ENCODE measurements at places on chromosomes 5 and 9.

DNA sequence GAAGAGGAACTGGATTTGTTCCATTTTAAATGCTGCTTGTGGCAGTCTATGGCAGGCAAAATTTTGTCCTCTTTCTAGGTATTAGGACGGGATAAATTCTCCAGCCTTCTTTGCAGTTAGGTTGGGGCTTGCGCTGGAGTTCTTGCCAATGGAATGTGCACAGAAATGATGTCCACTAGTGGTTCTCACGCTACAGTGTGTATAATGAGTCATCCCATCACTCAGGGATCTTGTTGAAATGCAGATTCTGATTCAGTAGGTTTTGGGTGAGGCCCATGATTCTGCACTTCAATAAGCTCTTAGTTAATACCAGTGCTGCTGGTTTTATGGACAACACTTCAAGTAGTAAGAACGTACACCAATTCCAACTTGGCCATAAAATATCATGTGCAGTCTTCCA is 317.6 kb upstream of the KLF4 start:
- DNase-seq, result no peak

DNA sequence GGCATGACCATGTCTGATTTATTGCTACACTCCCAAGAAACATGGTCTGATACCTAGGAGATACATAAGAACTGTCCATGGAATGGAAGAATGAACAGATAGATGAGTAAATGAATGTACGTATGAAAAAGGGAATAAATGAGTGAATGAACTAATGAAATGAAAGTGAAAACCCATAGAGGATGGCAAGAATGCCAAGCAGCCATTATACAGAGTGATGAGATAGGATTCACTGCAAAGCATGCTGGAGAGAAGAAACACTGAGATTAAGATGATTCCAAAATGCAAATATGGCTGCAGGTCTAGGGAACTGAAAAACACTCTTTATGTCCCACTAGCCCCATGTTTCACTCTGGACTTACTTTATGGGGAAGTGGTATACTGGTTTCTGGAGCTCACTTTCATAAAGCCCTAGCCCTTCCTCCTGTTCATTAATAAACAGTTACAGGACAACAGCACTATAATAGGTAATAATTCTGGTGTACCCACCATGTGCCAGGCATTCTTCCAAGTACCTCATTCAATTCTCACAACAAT is 170.3 kb upstream of the RAD23B start:
- no peak for DNase-seq

DNA sequence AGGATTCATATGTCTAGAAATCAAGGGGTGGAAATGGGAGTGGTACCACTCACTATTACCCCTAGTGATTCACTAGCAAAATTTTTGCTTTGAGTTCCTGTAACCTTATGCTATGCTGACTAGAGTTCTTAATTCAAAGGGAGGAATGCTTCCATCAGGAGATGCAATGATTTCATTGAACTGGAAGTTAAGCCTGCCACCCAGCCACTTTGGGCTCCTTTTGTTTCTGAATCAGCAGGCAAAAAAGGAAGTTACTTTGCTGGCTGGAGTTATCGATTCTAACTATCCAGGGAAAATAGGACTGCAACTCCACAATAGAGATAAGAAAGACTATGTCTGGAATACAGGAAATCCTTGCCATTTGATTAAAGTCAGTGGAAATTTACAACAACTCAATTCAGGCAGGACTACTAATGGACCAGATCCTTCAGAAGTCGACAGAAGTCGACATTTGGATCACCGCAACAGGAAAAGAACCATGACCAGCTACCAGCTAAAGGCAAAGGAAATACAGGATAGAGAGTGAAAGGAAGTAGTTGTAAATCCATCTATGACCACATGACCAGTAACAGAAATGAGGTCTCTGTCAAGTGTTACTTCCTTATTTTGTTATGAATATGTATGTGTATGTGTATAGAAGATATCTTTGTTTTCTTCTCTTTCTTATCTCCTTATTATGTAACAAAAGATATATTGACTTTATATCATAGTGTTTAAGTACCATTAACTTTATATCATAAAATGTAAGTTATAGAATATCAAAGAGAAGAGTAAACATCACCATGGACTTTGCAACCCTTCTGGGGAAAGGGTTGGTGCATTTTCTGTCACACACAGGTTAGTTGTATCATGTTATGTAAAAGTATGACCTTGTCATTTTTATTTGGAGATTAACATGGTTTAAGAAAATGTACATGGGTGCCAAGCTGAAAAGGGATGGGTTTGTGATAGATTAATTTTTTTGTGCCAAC is 198.7 kb upstream of the HAPLN1 start:
- peak; percentile 77 for DNase-seq

DNA sequence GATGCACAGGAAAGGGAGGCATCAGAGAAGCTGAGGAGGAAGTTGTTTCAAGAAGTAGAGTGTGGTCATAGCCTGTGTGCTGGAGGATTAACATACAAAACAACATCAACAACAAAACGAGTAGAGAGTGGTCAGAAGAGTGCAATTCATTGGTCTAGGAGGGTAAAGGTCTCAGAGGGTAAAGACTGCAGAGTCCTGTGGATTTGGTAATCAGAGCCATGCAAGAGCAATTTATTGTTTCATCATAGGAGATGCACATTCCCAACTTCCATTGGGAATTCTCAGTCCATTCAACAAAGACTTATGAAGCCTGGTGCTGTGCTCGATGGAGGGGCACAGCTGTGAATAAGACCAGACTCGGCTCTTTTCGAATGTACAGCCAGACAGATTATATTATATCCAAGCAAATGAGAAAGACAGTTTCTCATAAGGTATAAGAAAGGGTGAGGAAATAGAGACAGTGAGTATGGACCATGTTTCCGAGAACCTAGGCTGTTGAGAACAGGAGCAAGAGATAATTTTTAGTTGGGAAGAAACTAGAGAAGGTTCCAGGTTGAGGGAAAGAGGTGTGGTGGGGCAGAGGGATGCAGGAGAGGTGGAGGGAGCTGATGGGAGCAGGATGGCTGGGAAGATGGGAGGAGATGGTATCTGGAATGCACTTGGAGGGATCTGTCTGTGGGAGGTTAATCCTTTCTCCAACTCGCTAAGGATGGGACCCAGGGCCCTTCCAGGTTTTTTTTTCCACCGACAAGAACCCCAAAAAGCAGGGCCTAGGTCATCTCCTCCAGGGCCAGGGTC is 7.9 kb upstream of the MYORG start:
- DNase-seq, result no peak

- no peak for DNase-seq
Measured at GRCh38 chr5:179802207-179802883, 4.3 kb downstream of the MGAT4B start.

GRCh38 chr9:69158471-69158870 is 15.6 kb upstream of the TJP2 start:
- DNase-seq, result no peak

GRCh38 chr5:97752871-97753270 is 569.8 kb upstream of the RIOK2 start:
- DNase-seq, result no peak

- DNase-seq, result no peak
Measured at GRCh38 chr9:92612816-92613215, 57.1 kb downstream of the IPPK start.

- no peak for DNase-seq
Measured at GRCh38 chr9:34143116-34143515, 16.6 kb upstream of the DCAF12 start.

GRCh38 chr5:132267166-132267739 is 9.8 kb downstream of the PDLIM4 start:
- no peak for DNase-seq

- no peak for DNase-seq
Measured at GRCh38 chr9:89362647-89363310, 44.5 kb downstream of the SECISBP2 start.

GRCh38 chr9:88544245-88544644 is 9.3 kb downstream of the NXNL2 start:
- DNase-seq, result peak; percentile 22

DNA sequence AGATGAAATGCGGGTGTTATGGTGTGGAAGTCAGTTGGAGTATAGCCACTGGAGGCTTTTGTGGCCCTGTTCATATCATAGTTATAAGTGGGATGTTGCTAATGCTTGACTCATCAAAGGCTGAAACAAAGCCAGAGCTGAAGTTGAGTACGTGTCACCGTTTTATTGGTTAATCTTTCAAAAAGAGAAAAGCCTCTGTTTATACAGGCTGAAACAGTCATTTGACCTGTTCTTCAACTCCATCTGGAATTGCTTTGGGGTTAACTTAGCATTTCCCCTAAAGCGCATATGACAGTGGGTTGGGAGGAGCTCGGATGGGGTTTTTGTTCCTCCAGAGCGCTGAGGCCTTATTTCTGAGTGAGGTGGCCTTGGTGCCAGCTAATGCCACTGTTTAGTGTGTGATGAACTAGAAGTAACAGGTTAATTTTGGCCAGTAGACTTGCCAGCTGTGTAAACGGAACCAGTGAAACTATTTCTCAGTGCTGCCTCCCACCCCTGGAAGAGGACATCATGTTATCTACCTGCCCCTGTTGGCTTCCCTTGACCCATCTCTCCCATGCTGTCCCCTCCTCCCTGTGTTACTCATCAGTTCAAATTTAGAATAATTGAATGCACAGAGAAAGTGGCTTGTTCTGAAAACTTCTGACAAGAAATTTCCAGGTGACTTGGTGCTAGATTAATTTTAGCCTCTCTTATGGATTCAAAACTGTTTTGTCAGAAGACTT is 34.2 kb downstream of the MTAP start:
- DNase-seq, result no peak

DNA sequence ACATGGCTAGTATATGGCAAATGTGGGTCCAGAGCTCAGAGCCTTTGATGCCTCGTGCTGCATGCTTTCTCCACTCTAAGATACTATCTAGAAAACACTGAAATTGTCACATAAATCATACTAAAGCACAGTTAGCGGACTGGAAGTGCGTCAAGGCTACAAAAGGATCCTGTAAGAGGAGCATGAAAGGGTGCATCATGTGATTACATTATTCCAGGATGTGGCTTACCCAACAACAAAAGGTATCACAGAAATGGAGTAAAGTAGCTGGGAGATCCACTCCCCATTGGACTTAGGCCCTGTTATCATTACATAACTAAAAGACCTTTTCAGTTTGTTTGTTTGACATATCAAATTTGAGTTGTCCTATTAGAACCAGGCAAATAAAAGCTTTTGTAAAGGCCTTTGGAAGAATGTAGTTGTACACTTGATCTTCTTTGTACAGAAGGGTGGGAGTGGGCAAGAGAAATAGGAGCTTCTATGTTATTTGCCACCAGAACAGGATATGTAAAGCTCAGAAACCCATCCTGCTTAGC is 6.9 kb downstream of the SLC31A1 start:
- DNase-seq, result no peak
